AG10803 (cell line): ENCODE measurements at places on chromosomes 2 and 18.
A peak's percentile ranks its signal among the peaks of the same experiment; 100 is the strongest.

DNA sequence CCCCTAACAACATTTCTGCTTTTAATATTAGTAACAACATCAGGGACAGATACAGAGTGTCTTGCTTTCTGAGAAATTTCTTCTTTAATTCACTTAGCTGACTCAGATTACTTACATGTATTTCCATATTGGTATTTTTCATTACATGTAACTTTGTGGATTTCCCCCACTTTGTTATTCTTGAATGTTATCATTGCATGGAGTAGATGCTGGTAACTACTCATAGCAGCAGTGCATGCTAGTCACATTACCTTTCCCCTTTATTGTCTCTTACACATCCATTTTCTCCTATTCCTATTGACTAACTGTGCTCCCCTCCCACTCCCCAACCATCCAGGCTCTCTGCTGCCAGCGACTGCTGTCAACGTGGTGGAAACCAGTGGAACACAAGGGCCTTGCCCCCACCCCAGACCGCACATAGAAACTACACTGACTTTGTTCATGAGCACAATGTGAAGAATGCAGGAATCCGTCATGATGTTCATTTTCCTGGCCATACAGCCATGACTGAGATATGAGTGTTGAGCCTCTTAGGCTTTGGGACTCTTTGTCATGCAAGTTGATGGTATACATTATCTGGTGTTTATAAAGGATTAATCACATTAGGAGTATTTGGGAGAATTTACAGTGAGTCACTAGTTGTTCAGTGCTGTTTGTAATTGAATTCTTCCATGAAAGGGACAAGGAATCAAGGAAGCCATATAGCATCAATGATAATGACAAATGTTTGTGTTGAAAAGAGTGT, 91.0 kb downstream of the EPB41L5 start:
- peak; percentile 77 for DNase-seq

DNA sequence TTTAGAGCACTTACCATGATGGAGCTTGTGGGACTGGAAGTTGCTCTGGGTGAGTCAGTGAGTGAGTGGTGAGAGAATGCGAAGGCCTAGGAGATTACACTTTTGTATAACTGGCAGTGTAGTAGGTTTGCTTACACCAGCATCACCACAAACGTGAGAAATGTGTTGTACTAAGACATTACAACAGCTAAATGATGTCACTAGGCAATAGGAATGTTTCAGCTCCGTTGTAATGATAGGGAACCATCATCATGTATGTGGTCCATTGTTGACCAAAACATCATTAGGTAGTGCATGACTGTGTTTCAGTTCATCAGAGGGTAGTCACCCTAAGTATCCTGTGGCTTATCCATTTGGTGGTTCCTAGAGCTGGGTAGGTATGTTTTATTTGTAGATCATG, 11.9 kb downstream of the ZNF407 start:
- peak; percentile 76 for DNase-seq

- DNase-seq, result peak; percentile 95
Measured at GRCh38 chr2:69271831-69272257, 115.2 kb downstream of the GFPT1 start.

DNA sequence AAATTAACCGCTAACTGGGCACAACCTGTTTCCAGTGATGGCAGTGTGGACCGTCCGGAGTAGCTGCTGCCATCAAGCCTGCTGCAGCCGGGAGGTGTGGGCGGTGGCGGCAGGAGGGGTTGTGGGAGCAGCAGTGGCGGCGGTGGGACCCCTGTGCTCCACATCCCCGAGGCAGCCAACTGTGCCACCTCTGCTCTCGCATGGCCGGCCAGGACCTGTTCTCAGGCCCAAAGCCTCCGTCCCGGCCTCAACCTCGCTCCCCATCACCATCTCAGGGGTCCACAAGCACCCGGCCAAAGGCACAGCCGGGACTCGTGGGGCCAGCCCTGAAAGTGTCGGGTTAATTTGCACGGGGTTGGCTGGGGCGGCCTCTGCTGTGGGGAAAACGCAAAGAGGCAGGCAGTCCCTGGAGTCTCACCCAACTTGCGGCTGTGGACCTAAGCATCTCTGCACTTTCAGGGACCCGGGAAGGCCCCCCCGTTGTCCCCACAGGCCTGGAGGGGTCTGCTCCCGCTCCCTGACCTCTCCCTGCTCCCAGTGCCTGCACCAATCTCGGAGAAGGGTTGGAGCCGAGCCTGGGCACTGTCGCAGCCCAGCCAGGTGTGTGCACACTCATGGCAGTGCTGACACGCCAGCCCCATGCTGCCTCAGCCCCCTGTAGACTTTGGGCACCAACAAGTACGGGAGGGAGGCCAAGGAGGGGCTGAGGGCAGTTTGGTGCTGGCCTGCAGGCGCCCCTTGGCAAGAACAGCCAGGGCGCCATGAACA, 44.4 kb upstream of the PEX13 start:
- no peak for DNase-seq

DNA sequence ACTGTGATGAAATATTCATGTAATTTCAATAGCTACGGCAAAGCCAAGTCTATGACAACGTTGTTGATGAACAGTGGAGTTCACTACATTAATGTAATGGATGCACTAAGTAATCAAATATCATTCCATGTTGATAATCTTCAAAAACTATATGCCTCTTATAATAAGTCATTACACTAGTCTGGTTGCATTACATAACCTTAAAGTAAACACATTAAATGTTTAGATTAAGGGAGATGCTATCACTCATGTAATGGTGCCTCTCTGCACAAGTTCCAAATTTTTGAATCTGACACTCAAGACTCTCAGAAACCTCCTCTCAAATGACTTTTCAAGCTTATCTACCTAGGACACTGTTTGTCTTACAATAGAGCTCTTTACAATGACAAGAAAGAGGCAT, 35.4 kb downstream of the PIEZO2 start:
- DNase-seq, result no peak

DNA sequence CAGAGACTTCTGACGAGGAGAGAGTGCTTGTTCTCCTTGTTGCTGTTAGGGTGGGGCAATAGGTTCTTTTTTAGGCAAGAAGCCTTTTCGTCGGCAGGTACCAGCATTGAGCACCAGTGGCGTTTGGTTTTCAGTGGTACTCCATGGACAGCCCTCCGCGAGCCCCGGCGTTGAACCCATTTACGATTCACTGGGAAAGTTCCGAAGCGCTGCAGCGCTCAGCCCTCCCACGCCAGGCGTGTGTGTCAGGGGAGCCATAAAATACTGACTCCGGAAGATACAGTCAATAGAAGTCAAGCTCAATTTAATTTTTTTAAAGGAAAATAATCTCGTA, 494 bp upstream of the ROCK1 start:
- no peak for DNase-seq

DNA sequence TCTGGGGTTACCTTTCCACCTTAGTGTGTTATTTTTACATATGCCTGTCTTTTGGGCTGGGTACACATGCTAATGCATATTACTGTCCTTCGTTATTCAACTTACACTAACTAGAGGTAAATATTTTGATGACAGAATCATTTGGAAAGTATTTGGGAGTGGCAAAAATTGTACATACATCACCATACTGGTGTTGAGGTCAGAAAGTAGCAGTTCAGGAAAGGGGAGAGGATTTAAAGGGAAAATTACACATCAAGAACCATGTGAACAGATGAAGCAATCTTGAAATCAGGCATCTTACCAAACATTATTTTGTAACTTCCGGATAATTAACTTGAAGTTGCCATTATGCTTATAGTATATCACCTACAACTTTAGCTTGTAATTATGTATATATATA, 379.7 kb downstream of the RND3 start:
- DNase-seq, result no peak

DNA sequence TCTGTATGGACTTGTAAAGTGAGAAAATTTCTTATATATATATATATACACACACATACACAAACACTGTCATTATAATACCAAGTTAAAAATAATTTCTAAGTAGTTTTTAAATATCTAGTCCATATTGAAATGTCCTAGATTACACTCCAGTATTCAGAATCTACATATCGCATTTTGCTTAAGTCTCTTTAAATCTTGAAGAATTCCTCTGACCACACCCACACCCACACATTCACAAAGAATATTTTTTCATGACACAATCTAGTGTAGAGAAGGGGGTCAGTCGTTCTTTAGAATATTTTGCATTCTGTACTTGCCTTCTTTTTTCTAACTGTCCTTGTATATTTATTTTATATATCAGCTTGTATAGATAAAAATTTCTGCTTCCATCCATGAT, 509.7 kb downstream of the CCDC85A start:
- no peak for DNase-seq
